Fibroblast of skin of left quadriceps (primary cell): ENCODE measurements at places on chromosomes 7 and 10.
A peak's percentile ranks its signal among the peaks of the same experiment; 100 is the strongest.

DNA sequence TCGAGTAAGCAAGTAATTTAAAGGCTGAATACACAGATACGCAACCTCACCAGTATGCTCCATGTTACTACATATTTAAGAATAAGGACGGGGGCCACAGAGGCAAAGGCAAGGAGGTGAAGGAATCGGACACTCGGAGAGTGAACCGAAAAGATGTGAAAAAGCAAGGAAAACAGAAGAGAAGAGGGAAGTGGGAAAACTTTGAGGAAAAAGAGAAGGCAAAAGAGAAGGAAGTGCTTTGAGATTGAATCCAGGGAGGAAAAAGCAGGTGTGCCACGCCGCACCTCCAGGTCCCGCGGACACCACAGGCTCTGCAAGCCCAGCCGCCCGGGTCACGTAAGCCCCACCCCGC, 367 bp upstream of the AVL9 start:
- no peak for DNase-seq

- DNase-seq: no peak
Measured at GRCh38 chr10:7048061-7048460, 362.8 kb downstream of the SFMBT2 start.

- peak; percentile 57 for DNase-seq
Measured at GRCh38 chr10:62264702-62265436, 3.8 kb downstream of the RTKN2 start.

GRCh38 chr10:23643111-23643780, 204.4 kb downstream of the OTUD1 start:
- peak; percentile 74 for DNase-seq

GRCh38 chr7:30765408-30765807, 5.8 kb upstream of the MINDY4 start:
- DNase-seq: no peak

DNA sequence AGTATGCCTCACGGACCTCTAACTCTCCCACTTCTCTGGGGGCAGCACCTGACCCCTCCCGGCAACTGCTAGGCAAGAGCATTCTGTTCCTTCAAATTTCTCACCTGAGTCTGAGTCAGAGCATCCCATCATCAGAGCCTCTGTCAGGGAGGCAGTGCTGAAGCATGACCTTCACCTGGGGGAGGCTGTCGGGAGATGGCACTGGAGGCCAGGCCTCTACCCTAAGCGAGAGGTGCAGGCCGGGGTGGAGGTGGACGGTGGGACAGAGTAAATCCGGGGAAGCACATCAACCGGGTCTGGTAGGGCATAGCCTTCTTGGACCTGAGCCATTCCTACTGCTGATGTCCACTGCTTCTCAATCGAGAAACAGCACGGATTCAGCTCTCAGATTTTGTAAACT, 90.4 kb downstream of the SPAG6 start:
- DNase-seq: no peak

- peak; percentile 87 for DNase-seq
Measured at GRCh38 chr10:76306856-76307255, 875.4 kb downstream of the LRMDA start.
